ENCODE measurements at places on chromosomes 1 and 21.

DNA sequence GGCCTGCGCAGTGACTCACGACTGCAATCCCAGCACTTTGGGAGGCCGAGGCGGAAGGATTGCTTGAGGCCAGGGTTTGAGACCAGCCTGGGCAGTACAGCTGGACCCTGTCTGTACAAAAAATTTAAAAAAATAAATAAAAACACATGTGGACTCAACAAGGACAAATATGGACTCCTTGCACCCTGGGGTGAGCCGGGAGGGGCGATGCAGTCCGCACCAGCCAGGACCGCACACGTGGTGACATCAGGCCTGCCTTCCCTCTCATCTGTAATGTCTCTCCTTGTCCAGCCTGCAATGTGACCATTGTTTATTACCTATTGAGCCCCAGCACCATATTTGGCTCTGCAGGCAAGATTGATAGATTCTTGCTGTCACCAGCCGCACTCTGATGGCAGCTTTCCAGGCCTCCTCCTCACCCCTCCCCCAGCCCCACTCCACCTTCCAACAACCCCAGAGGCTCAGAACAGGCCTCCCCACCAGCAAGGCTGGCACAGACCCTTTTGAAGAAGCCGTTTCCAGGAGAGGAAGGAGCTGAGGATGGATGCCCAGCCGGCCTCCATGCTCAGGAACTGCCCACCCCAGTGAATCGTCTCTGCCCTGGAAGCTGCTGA is 55.2 kb downstream of the IRF2BP2 start:
- no peak for DNase-seq

DNA sequence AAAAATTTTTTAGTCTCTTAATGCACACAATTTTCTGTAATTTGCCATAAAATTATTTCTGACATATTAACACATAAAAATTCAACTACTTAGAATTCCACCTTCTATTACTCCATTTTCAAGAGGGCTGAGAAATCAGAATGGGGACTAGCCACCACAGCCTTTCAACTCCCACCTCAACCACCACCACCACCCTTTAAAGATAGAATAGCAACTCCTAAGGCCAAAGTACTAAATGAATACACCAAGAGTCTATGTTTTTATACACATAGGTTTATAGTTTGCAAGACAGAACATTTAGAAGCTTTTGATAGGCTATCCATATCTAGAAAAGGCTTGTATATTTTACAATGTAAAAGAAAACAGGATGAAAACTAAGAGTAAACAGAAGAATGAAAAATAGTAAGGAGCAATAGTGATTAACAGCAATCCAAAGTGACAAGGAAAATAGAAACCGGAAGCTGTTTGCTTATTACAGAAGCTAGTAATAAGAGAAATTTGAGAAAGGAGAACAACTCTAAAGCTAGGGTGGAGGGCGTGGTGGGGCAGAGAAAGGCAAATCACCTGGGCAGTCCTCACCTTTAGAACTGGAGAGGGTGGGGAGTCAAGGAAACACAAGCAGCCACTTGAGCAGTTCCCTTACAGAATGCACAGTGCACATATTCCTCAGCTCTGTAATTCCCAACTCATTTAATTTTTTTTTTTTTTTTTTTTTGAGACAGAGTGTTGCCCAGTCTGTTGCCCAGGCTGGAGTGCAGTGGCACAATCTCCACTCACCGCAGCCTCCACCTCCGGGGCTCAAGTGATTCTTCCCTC is 27.7 kb downstream of the EPS15 start:
- no peak for DNase-seq

DNA sequence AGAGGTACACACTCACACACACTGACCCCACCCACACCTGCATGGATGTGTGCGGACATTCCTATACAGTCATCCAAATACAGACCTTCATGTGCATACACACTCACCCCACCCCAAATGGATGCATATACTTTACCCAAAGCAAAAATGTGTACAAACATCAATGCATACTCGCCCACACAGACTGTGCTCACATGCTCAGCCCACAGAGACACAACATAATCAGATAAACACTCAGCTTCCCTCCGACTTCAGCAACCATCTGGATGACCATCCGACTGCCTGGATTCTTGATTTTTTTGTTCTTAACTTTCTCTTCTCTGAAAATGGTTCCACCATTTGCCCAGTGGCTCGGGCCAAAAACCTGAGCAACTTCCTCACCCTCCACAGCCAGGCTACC is 24.4 kb upstream of the GJB5 start:
- no peak for DNase-seq

DNA sequence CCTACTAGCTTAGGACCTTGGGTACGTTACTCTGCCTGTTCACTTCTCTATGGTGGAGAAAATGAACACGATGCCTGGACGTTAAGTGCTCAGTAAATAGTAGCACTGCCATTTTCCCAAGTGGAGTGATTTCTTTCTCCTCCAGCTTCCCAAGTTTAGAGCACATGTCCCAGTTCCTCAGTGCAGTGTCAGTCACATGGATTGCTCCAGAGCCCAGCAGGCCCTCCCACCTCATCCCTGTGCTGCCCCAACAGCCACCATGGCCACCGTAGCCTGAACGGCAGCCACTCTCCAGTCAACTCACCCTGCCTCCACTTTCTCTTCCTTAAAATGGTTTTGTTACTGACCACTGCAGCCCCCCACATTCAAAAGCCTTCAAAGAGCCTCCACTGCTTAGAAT is 8.5 kb downstream of the STMN1 start:
- no peak for DNase-seq

Measured in GM18507 (cell line).